Gastroesophageal sphincter (tissue), 4 donors: ENCODE measurements at places on chromosomes 5 and 9. TPM values are rescaled to one million over a fixed set of nuclear protein-coding genes. Genes with fewer than 3 reads are reported as not detected.

Gene ANKRD34B
- total RNA-seq, result not detected

Gene FAXDC2
- total RNA-seq, result 26.6 TPM

GRCh38 chr5:111017731-111018130 is 53.8 kb upstream of the TSLP start:
- no peak for ATAC-seq

- ATAC-seq, result no peak
Observed at GRCh38 chr5:78667461-78668103, 19.0 kb upstream of the LHFPL2 start.

Gene TCF7
- 0.94 TPM for total RNA-seq

Gene NEUROG1
- not detected for total RNA-seq

GRCh38 chr5:145237843-145238242 is 597.3 kb downstream of the PRELID2 start:
- ATAC-seq, result no peak

- ATAC-seq, result no peak
Observed at GRCh38 chr9:13113751-13114150, 165.7 kb downstream of the MPDZ start.

DNA sequence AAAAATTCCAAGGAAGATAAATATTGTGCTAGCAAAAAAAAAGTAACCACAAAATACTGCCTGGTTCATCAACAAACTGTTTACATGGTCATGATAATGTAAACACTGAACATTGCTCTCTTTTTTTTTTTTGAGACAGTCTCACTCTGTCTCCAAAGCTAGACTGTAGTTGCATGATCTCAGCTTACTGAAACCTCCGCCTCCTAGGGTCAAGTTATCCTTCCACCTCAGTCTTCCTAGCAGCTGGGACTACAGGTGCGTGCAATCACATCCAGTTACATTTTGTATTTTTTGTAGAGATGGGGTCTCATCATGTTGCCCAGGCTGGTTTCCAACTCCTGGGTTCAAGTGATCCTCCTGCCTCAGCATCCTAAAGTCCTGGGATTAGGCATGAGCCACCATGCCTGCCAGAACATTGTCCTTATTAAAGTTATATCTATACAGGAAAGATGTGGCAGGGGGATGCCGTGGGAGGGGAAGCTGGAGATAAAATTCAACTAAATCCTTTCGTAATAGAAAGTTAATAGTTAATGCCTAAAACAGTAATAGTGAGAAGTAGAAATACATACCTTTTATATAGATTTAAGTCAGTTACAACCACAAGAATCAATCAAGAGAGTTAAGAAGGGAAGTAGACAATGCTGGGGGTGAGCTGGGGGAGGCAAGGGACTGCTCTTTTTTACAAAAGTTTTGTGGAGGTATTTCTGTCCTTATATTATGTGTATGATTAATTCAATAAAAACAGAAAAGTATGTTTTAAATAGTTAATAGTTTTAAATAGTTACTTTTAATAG is 52.3 kb downstream of the RGMB start:
- ATAC-seq, result no peak

DNA sequence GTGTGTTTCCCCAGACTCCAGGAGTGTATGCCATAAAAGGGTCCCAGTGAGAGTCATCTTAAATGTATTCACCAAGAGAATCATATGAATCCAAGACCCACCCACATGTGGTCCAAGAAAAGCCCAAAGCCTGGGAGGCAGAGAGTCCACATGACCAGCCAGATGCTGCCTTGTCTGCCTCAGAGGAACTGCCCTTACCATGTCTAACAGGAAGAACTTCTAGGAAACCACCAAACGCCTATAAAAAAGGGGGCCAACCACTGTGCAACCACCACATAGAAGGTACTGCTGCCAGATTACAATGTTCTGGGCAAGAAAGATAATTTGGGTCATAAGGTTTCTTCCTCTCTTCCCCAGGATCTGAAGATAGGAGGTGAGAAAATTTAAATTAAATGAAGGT is 129.8 kb upstream of the SLC24A2 start:
- ATAC-seq, result no peak

GRCh38 chr9:74309654-74310053 is 187.5 kb upstream of the RORB start:
- no peak for ATAC-seq

GRCh38 chr5:142576303-142576702 is 109.6 kb downstream of the FGF1 start:
- ATAC-seq, result no peak

- ATAC-seq, result no peak
Observed at GRCh38 chr9:91805031-91805430, 145.0 kb downstream of the ROR2 start.

DNA sequence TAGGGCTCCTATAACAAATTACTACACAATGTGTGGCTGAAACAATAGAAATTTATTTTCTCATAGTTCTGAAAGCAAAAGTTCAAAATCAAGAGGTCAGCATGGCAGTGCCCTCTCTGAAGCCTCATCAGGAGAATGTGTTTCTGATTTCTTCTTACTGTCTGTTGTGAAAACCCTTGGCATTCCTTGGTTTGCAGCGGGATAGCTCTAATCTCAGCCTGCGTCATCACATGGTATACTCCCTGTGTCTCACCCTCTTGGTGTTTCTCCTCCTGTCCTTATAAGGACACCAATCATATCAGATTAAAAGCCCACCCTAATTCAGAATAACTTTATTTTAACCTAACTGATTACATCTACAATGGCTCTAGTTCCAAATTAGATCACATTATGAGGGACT is 87.5 kb upstream of the CDH9 start:
- ATAC-seq, result no peak

Gene SHC3
- total RNA-seq, result 2.3 TPM

DNA sequence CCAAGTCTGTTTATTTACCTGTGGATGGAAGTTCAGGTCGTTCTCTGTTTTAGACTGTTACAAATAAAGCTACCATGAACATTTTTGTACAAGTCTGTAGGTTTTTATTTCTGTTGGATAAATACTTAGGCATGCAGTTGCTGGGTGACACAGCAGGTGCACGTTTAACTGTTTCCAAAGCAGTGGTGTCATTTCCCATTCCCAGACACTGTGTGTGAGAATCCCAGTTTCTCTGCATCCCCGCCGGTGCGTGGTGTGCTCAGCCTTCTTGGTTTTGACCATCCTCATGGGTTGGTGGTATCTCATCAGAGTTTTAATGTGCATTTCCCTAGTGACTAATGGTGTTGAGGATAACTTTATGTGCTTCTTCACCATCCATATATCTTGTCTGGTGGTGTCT is 27.2 kb downstream of the AHRR start:
- no peak for ATAC-seq

DNA sequence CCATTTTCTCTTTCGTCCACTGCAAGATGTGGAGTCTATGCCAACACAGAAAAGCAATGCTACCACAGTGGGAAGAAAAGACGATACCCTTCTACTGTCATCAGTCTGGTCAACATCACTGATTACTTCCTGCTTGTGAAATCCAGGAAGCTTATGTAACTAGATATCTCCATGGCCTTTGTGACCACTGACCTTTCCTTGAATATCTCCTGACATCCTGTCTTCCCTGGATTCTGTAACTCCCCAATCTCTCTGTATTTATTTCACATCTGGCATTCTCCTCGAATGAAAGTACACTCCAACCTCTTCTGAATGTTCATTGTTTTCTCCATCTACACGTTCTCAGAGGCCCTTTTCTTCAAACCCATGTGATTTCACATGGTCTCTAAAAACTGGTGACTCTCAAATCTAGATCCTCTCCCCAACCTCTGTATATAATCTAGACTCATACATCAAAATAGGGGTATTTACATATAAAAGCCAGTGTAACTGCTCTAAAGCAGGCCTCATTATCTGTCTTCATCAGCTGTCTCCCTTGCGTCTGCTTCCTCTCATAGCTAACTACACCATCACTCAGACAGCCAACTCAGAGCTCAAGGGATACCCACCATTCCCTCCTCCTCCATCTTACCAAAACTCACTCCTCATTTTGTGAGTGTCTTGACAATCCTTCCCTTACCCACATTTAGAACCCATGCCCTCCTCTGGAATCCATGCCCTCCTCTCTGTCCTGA is 156.8 kb downstream of the SEMA5A start:
- no peak for ATAC-seq

DNA sequence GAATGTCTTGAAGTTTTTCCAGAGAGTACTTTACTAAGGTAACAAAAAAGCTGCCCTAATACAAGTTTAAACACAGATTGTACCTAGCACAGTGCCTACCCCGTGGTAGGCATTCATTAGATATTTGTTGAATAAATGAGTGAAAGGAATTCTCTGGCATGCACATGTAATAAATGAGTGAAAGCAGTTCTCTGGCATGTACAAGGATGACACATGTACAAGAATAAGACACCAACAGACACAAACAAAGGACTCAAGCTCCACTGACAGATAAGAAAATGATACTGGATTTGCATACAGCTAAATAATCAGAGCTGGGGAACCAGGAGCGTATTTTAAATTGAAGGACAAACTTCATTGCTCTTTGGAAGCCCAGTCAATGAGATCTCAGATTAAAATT is 535.8 kb downstream of the EFNA5 start:
- no peak for ATAC-seq

Gene ADAMTS19
- total RNA-seq, result 1.1 TPM

DNA sequence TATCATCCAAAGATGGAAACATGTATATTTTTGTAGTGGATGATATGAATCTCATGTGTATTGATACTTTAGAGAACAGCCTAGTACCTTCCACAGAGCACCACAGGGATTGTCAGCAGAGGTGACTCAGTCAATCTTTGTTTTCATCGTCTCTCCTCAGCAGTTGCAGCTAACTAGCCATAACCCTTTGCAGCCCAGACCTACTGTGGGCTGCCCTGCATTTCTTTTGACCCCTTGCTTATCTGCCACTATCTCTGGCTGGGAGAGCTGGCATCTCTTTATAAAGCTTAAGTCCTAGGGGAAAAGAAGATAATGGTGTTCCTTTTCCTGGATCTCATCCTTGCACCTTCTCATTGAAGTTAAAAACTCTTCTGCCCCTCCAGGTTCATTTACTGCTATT is 28.7 kb downstream of the HMGCR start:
- no peak for ATAC-seq

- no peak for ATAC-seq
Observed at GRCh38 chr9:5624655-5625054, 4.3 kb upstream of the RIC1 start.

Gene HAVCR2
- 15.2 TPM for total RNA-seq

DNA sequence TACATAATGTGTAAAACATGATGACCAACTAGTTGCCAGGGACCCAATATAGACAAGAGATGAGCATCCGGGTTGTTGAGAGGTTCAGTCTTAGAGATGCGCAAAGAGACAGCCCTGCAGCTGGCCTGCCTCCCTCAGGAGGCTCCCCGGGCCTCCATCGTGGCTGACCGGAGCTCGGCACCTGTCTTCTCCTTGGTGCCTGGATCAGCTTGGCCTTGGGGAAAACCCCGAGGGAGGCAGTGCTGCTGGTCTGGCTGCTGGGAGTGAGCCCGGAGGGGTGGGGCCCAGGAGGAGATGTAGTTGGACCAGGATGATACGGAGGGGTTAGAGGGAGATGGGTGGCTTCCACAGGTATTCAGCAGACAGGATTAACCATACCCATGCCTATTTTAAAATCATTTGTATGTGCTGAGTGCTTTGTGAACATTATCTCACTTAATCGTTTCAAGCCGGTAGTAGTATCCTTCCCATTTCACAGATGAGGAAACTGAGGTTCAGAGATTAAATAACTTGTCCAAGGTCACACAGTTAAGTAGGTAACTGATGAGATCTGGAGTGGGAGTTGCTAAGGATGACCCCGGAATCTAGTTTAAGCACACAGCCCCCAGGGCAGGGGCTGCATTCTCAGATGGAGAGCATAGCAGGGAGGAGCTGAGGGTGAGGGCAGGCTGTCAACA is 173.8 kb downstream of the COL23A1 start:
- no peak for ATAC-seq

Gene TMOD1
- total RNA-seq, result 99.6 TPM
